ENCODE measurements at places on chromosomes 6 and 20.

DNA sequence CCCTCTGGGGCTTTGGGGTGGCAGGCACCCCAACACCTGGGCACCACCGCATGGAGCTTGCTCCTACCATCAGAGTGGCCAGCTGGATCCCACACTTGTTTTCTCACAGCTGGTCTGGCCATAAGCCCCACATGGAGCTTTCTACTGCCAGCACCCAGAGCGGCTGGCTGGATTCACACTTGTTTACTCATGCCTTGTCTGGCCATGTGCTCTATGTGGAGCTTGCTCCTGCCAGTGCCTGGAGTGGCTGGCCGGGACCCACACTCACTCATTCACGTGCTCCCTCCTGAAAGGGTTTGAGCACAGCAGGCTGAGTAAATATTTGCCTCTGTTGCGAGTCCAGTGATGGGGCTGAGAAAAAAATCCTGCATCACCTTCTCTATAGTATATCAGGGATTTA is 487.0 kb downstream of the CD109 start:
- DNase-seq, result no peak

GRCh38 chr6:14596410-14596809 is 478.8 kb downstream of the CD83 start:
- DNase-seq, result peak; percentile 27

DNA sequence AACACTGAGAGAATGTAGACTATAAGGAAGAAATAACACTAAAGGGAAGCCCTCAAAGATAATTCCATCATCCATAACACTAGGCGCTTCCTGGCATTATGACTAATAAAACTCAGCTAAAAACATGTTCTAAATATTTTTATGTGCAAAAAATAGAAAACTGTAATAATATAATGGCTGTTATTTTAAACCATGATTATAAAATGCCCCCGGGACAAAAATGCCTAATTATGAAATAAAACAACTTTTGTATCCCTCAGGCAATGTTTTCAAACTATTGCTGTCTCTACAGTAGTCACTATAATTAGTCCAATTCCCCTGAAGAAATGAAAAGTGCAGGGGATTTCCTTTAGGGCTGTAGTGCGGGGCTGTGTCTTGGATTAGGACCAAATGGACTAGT is 242.4 kb downstream of the RNF144B start:
- no peak for DNase-seq

GRCh38 chr6:137413482-137413881 is 80.7 kb downstream of the OLIG3 start:
- no peak for DNase-seq

DNA sequence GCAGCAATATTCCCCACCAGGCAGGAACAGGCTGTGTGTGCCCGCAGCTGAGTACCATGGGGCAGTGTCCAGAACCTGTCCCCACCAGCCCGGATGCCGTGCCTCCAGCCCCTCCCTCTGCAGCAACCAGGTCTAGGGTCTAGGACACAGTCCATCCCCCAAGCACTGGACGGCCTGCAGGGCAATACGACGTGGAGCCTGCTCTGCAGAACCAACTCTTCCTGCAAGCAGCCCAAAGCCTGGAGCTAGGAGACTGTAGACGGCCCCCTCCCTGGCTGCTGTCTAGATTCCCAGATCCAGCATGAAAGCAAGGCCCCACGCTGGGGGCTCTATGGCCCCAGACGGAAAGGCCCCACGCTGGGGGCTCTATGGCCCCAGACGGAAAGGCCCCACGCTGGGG is 128.2 kb upstream of the AFDN start:
- DNase-seq, result no peak

DNA sequence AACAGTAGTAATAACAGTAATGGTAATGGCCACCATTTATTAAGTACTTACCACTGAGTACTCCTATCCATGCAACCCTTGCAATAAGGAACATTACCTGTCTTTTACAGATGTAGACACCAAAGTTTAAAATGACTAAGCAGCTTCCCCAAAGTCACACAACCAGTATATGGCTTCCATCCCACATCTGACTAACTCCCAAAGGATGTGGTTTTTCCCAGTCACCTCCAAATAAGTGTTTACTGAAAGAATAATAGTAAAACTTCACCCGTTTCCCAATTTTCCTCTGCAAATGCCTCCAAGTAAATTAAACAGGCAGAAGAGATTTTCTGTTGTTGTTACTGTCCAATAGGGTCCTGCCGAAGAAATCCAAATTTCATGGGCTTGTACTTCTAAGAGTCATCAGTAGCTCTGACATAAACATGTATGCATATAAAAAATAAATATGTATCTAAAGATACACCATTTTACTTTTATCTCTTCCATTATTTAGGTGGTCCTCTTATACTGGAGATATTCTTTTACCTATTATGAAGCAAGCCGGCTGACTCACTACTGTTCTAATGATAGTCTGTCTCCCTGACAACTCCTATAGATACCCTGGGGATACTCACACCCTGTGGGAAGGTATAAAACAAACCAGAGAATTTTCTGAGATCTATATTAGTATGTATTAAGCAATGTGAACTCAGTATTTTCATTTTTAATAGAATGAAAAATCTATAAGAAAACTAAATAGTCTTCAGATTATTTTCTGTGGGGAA is 77.9 kb upstream of the ID4 start:
- DNase-seq, result no peak

- DNase-seq, result no peak
Observed at GRCh38 chr6:8137529-8137939, 35.2 kb upstream of the EEF1E1 start.

GRCh38 chr6:19635728-19636127 is 201.4 kb upstream of the ID4 start:
- DNase-seq, result no peak

- no peak for DNase-seq
Observed at GRCh38 chr6:32191696-32192607, 491 bp downstream of the GPSM3 start.

- DNase-seq, result no peak
Observed at GRCh38 chr6:164749221-164750064, 560.0 kb downstream of the C6orf118 start.

DNA sequence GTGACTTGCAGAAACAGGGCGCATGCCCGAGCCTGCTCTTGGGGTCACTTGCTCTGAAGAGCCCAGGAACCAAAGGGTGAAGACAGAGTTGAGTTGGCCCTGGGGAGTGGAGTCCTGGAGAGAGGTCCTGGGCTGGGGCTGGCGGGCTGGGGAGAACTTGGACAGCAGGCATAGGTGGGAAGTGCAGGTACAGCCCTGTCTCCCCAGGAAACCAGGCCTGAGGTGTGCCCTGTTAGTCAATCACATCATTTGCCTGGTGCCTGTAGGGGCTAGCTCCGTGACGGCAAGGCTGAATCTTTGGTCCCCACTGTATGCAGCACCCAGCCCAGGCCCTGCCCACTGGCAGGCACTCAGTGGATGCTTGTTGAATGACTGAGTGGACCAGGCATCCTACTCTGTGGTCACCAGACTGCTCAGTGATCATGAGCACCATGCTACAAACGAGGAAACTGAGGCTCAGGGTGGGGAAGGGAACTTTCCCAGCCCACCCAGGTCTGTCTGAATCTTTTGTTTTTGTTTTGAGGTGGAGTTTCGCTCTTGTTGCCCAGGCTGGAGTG is 15.6 kb upstream of the NOL4L start:
- DNase-seq, result no peak

GRCh38 chr6:109655761-109656262 is 35.2 kb downstream of the AK9 start:
- DNase-seq, result no peak

DNA sequence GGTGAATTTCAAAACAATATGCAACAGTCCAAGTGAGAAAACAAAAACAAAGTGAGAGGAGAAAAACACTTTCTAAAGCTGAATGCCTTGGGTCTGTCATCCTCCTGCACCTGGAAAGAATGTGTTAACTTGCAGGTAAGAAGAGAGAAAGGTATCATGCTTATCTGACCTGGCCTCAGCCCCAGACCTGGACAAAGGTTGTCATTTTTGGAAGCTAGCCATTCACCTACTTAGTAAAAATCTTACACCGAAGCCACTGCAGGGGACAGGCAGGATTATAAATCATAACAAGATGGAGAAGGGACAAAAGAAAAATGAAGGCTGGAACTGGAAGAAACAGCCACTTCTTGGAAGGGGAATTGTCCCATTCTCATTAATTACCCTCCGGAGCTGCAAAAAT is 69.4 kb downstream of the GFOD1 start:
- DNase-seq, result no peak

GRCh38 chr20:5136096-5136495 is 9.3 kb downstream of the CDS2 start:
- DNase-seq, result no peak

GRCh38 chr6:20541382-20541781 is 7.1 kb downstream of the CDKAL1 start:
- no peak for DNase-seq

DNA sequence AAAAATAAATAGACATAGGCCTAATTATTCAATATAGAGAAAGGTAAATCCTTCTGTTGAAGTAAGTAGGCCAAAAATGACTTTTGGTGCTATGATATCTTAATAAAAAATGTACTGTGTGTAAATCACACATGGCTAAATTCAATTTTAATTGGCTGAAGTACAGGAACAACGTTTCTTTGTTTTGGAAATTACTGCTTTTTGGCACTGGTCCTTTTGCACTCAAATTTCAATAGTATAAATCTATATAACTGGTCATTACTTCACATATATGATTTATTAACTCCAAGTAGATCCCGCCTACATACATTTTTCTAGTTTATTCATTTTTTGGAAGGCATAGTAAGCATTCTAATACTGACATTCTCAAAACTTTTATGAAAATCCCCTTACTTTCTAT is 114.5 kb downstream of the RALGAPA2 start:
- DNase-seq, result no peak

GRCh38 chr6:87282743-87283142 is 39.6 kb upstream of the SMIM8 start:
- no peak for DNase-seq

DNA sequence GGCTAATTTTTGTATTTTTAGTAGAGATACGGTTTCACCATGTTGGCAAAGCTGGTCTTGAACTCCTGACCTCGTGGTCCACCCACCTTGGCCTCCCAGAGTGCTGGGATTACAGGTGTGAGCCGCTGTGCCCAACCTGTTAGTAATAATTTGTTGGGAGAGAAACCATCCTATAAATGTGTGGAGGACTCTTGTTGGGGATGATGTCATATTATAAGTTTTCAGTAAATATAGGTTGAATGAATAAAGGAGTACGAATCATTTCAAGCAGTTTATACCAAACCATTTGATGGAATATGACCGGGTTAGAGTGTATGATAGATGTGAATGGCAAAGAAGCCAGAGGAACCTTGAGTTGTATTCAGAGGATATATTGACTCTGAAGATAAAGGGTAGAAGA is 240.8 kb downstream of the SAMD5 start:
- no peak for DNase-seq

GRCh38 chr6:163753430-163753829 is 338.9 kb downstream of the QKI start:
- no peak for DNase-seq

DNA sequence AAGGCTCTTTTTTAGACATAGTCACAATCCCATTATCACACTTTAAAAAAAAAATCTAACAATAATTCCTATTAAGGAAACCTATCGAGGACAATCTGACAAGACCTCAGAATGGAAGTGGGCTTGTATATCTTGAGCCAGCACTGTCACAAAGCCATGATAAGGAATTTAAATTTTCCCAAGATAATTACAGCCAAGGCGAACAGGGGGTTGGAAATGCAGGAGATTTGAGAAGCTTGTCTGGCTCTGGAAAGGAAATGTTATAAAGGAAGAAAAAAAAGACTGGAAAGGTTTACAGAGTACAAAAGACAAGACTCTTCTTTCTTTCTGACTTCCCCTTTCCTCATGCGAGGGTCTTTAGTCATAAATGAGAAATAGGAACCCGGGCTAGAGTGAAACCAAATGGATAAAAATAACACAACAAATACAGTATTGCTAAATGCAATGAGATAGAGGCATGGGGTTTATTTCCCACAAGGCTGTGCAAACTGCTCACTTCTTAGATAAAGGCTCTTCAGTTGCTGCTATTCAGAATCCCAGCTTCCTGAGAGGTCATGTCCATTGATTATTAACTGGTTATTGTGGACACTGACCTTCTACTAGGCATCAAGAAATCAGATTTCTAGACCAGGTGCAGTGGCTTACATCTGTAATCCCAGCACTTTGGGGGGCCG is 13.4 kb upstream of the GHRH start:
- DNase-seq, result no peak

- no peak for DNase-seq
Observed at GRCh38 chr6:144344646-144345045, 59.5 kb downstream of the UTRN start.

DNA sequence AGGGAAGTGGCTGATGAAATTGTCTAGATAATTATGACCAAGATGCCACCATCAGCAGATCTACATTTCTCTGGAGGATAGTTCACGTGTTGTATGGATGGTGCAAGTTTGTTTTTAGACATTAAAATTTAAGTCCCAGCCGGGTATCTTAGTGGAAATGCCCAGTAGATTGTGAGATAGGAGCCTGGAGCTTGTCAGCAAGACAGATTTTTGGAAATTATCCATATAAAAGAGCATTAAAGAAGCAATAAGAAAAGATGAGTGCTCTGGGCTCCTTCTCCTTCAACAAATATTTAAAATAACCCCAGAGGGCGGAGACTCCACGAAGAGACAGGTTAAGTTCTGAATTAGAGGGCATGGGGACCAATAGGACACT is 47.6 kb upstream of the SMLR1 start:
- no peak for DNase-seq

DNA sequence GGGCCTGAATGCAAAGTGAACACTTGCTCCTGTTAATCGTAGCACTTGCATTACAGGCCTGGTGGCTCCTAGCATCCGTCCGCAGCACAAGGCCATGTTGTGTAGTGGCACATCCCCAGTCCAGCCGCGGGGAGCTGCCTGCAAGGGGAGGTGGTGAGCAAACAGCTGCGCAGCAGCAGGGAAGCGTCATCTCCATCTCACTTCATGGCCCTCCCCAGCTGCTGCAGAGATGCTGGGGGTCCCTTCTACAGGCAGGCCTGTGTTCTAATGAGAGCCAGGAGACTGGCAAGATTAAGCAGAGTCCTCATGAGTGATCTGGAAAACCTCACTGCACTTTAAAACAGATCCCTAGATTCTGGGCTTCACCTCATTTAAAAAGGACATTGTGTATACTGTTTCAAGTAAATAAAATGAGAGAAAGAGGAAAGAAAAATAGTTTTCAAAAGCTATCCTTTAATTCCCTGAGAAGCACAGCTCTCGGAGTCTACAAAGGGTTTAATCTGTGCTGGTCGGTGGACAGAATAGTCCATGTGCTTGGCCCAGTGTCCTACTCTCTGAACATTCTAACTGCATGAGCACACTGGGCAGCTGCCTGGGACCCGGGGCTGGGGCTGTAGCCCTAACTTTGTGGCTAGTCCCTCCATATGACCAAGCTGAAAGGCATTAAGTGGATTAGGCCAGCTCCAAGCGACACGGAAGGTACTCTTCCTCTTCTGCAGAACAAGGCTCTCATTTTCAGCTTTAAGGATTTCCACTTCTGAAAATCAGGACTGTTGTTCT is 125.8 kb downstream of the LY86 start:
- no peak for DNase-seq
